Amniotic epithelial cell (primary cell): ENCODE measurements at places on chromosomes 1 and 21.
A peak's percentile ranks its signal among the peaks of the same experiment; 100 is the strongest.

DNA sequence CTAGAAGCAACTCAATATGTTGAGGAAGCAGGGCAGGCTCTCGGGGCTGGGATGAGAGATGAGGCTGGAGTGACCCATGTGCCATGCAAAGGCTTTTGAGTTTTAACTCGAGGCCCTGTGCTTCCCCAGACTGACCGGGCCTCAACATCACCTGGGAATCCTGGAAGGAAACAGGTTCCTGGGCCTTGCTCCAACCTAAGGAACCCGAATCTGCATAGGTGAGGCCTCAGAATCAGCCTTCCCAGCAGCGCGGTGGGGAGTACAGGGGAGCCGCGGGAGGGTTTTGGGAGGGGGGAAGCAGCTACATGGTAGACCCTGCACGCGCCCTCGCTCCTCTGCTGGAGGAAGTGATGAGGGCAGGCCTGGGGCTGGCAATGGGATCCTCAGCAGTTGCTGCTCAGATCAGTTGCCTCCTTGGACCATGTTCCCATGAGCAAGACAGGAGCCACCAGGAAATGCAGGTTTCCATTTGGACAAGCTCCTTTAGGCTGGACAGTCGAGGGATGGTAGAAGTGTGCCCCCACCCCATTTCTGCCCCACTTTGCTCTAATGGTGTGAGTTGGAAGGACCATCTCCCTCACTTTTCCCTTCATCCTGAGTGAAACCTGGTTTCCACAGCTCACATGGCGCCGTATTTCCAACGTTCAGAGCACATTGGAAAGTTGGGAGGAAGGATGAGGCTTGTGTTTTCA is 4.5 kb upstream of the KIAA1614 start:
- DNase-seq, result no peak

- DNase-seq, result no peak
These were observed 18.0 kb upstream of the ARHGEF16 start for GRCh38 chr1:3436451-3436850.

- no peak for DNase-seq
These were observed 19.8 kb upstream of the REG4 start for GRCh38 chr1:119831027-119831426.

GRCh38 chr21:33708874-33709273 is 66.6 kb downstream of the ITSN1 start:
- DNase-seq, result no peak

GRCh38 chr1:192395895-192396294 is 79.1 kb downstream of the RGS21 start:
- DNase-seq, result no peak

- no peak for DNase-seq
These were observed 217.9 kb downstream of the NEGR1 start for GRCh38 chr1:72064196-72065075.

DNA sequence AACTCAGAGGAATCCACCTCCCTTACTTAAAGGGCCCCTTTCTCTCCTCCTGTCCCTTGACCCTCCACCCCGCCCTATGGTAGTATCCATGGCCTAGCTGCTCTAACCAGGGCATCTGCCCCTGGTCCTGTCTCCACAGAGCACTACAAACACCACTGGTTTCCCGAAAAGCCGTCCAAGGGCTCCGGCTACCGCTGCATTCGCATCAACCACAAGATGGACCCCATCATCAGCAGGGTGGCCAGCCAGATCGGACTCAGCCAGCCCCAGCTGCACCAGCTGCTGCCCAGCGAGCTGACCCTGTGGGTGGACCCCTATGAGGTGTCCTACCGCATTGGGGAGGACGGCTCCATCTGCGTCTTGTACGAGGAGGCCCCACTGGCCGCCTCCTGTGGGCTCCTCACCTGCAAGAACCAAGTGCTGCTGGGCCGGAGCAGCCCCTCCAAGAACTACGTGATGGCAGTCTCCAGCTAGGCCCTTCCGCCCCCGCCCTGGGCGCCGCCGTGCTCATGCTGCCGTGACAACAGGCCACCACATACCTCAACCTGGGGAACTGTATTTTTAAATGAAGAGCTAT is 1.7 kb downstream of the BTG2 start:
- DNase-seq, result no peak

GRCh38 chr21:14541841-14542490 is 4.1 kb downstream of the SAMSN1 start:
- no peak for DNase-seq

- no peak for DNase-seq
These were observed 125.8 kb upstream of the NFIA start for GRCh38 chr1:60956520-60956919.

DNA sequence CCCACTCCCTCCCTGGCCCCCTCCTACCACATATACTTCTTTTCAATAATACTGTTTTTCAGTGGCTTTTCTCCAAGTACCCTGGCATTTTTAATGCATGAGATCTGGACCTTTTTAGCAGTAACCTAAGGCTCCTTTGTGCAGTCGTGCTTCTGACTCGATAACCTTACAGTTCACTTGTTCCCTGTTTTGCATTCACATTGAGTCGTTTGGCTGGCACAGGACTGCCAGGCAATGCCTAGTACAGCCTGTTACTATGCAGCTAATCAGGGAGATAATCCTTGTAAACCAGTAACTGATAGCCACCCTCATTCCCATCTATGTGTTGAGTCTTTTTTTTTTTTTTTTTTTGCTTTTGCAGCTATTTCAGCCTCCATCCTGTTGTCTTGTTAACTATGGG is 3.7 kb downstream of the ATP1B1 start:
- DNase-seq, result peak; percentile 88

DNA sequence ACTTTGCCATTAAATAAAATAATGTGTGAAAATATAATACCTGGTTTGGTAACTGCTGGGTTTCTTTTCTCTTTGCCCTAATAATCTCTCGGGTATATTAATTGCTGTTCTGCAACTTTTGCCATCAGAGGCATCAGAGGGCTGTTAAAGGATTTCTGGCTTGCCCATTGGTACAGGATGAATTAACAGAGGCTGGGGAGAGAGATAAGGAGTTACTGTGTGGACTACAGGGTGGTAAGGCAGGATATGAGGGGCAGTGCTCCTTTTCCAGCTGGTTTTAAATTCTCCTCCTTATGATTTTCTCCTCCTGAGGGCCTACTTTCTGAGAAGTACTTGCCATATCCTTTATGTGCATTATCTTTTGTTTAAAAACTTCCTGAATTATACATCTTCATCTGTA is 48.3 kb downstream of the FGGY start:
- DNase-seq, result no peak

GRCh38 chr21:32101277-32101676 is 177.6 kb downstream of the MIS18A start:
- DNase-seq, result no peak

- no peak for DNase-seq
These were observed 131.0 kb downstream of the TGFBR3 start for GRCh38 chr1:91754816-91755580.

GRCh38 chr1:48555271-48555670 is 83.3 kb upstream of the SPATA6 start:
- DNase-seq, result no peak
